ENCODE measurements at places on chromosomes 6 and 20.

- no peak for DNase-seq
These were observed 5.2 kb upstream of the FOXO3 start for GRCh38 chr6:108555399-108556052.

DNA sequence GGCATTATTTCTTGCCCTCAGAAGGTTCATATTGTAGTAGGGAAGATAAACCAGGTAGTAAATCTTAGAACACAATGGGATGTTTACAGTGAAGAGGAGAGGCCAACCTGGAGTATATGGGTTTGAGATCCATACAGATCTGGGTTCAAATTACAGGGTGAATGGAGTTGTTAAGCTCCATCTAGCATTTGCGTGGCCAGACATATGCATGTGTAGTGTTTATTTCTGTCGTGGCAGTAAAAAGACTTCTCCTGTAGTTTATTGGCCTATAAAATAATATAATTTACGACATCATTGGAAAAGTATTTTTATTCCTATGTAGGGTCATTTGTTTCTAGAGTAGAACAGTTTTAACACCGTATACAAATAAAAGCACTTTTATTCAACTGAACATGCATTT lies 25.2 kb upstream of the TULP4 start:
- no peak for DNase-seq

DNA sequence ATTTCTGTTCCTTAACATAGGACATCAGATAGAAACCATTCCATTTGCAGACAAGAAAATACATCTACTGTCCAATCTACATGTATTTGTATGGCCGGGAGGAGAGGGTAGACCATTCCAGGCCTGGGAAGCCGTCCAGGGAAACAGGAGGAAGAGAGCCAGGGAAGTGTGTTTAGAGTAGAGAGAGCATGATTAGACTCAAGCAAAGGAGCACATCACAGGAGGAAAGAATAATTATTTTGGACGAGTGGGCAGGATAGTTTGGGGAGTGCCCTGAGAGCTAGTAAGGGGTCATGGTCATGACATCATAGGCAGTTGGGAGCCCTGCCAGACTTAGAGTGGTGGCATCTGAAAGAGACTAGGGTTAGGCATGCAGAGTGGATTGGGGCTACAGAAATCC lies 250.0 kb downstream of the HIVEP2 start:
- no peak for DNase-seq

- no peak for DNase-seq
These were observed 25.1 kb downstream of the LOC128125822 start for GRCh38 chr6:63597141-63598048.

DNA sequence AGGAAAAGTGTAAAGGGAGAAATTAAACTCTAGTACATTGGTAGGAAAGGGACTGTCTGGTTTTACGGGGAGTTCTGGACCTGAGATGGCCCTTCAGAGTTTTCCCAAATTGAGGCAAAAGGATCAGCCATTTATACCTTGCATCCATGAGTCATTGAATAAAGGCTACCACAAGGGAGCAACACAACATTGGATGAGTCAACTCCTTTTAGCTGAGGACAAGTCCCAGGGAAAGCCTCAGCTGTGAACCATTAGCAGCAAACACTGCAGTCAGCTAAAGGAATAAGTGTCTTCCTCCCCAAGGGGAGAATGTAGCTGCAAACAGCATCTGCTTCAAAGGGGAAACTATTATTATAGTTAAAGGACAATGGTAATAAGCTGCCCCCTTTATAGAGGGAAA lies 468.7 kb upstream of the ID4 start:
- DNase-seq: no peak

DNA sequence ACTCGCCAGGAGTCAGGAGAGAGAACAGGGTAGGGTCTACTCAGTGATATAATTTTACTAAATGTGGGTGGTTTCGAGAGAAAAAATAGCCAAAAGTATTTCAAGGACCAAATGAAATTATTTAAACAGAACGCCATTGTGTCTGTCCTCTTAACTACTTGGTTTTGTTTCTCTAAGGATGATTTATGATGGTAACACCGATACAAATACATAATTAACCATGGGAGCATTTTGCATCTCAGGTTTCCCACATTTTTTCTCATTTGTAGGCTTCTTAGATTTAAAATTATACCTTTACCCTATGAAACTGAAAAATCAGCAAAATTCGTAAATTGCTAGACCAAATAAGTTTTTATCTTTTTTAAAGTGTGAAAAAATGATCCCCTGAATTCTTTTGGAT lies 188.2 kb downstream of the ZFP64 start:
- DNase-seq: no peak

All from activated effector memory CD4-positive, alpha-beta T cell treated with Interleukin-2 at 50 U/mL for 16 hours (primary cell).